ENCODE measurements at places on chromosomes 4 and X.

DNA sequence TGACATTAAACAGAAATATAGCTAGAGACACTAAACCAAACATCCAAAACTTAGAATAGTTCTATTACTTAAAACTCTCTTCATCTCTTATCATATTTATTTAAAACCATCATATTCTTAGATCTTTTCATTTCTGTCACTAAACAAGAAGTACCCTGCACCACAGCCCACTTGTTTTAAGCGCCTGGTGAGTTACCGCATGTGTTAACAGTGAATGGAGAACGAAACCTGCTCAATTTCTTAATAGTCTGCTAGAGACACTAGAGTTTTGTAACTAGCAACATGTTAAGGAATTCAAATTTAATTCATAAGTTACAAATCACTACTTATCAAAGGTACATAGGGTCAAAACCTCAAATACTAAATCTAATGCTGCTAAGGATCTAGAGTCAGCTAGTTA lies 111.5 kb downstream of the FBXW7 start:
- H3K27ac ChIP-seq = no peak overlapping the region
- H3K27me3 ChIP-seq = no peaks in the 10 kb centered on the region
- no peaks in the 10 kb centered on the region for H3K4me1 ChIP-seq
- no peak overlapping the region for H3K4me3 ChIP-seq
- DNase-seq = no peak

DNA sequence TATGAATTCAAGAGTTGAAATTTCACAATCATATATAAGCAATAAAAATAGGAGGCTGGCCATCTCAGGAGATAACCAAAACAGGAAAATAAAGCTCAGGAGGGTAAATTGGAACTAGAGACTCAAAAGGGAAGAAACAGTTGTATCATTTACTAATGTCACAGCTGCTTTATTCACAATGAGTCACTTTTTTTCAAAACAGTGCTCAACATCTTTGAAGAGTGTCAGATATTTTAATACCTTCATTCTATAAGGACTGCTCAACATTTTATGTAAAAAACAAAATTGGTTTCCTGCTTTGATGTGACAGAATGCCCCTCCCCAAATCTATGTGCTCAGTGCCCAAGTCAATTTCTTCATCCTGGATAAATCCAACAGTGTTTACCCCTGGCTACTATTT lies 97.7 kb downstream of the DDX60 start:
- H3K27ac ChIP-seq = no peak overlapping the region
- H3K27me3 ChIP-seq = no peaks in the 10 kb centered on the region
- DNase-seq = no peak
- no peaks in the 10 kb centered on the region for H3K36me3 ChIP-seq
- H3K4me1 ChIP-seq = no peaks in the 10 kb centered on the region
- H3K4me3 ChIP-seq = no peak overlapping the region

- no peaks in the 10 kb centered on the region for H3K36me3 ChIP-seq
- H3K4me1 ChIP-seq = no peaks in the 10 kb centered on the region
- no peak overlapping the region for H3K4me3 ChIP-seq
- no peaks in the 10 kb centered on the region for H3K27me3 ChIP-seq
- DNase-seq = no peak
- no peak overlapping the region for H3K27ac ChIP-seq
Observed at GRCh38 chr4:124749421-124749820, 36.9 kb upstream of the ANKRD50 start.

- no peak overlapping the region for H3K4me3 ChIP-seq
- DNase-seq = no peak
- peak overlapping the region; percentile 59 for H3K27ac ChIP-seq
- H3K4me1 ChIP-seq = no peaks in the 10 kb centered on the region
- no peaks in the 10 kb centered on the region for H3K36me3 ChIP-seq
- no peaks in the 10 kb centered on the region for H3K27me3 ChIP-seq
Observed at GRCh38 chrX:133402042-133402453, 13.2 kb downstream of the GPC4 start.

GRCh38 chrX:54530357-54530900 lies 410 bp downstream of the GNL3L start:
- peak overlapping the region; percentile 54 for H3K4me3 ChIP-seq
- H3K27ac ChIP-seq = peak overlapping the region; percentile 73
- no peaks in the 10 kb centered on the region for H3K27me3 ChIP-seq
- DNase-seq = no peak
- H3K4me1 ChIP-seq = no peaks in the 10 kb centered on the region
- H3K36me3 ChIP-seq = no peaks in the 10 kb centered on the region

GRCh38 chr4:130648570-130648969 lies 1552.6 kb downstream of the C4orf33 start:
- H3K27me3 ChIP-seq = no peaks in the 10 kb centered on the region
- no peaks in the 10 kb centered on the region for H3K4me1 ChIP-seq
- no peak overlapping the region for H3K27ac ChIP-seq
- no peak overlapping the region for H3K4me3 ChIP-seq

DNA sequence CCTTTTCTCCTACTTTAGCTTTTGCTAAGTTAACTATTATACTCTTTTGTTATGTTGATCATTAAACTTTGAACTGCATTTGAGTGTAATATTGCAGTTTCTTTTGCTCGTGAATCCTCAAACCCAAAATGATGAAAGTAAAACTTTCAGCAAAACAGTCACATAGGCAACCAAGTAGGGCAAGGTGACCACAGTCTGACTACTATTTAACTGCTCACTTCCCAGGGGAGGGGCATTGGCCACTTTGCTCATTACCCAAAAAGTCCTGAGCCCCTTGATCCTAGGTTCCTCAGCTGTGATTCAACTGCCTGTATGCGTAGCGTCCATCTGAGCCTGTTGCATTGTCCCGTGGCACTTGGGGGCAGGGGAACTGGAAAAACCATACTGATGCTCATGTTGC lies 17.0 kb downstream of the RBMX2 start:
- no peak for DNase-seq
- no peak overlapping the region for H3K27ac ChIP-seq
- H3K36me3 ChIP-seq = no peaks in the 10 kb centered on the region
- H3K4me1 ChIP-seq = no peaks in the 10 kb centered on the region
- no peaks in the 10 kb centered on the region for H3K27me3 ChIP-seq

DNA sequence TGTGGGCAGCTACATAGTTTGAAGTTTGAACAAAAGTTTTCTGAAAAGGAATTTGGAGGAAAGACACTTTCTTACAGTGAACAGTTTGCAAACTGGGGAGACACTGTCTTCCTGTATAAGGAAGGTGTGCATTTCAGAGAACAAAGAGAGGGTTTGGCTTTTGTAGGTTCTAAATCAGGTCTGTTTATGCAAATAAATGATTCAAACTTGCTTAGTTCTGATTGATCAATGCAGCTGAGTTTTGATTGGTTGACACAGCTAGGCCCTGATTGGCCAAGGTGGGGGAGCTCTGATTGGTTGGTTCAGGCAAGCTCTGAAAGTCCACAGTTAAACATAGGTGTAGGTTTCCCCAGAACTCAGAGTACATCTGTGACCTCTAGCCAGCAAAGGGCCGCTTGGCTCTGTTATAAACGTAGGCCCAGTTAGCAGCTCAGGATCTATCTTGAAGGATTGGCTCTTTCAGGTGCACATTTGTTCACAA lies 63.0 kb upstream of the ENPP6 start:
- no peaks in the 10 kb centered on the region for H3K27me3 ChIP-seq
- no peak overlapping the region for H3K4me3 ChIP-seq

DNA sequence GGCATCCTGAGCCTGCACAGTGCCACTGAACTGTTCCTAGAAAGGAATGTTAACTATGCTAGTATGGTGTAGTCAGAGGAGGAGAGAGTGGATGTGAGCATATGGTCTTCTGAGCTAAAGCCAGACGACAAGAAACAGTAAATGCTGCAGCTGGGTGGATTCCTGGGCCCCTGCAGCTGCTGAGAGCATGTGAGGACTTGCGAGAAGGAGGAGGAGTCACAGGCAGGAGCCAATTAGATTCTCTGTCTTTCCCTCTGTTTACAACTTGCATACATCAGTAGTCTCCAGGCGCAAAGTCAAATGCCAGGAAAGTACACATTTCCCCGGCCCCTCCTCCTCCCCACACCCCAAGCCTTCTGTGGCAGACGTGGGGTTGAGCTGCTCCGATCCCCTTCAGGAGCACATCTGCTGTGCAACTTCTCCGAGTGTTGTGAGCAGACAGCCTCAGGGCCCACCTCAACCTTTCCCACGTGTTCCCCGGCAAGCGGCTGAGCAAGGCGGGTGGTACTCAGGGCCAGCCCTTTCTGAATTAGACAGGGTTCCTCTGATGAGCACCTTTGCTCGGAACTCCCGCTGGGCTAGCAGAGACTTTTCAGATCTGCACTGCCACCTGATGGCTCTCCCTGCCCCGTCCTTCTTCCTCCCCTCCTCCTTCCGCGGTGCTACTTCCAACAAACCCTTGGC lies 108.7 kb upstream of the ATP6AP2 start:
- no peaks in the 10 kb centered on the region for H3K36me3 ChIP-seq
- H3K27ac ChIP-seq = peak overlapping the region; percentile 15
- no peaks in the 10 kb centered on the region for H3K4me1 ChIP-seq
- DNase-seq = peak; percentile 26
- H3K4me3 ChIP-seq = no peak overlapping the region

GRCh38 chr4:11615601-11616000 lies 186.9 kb upstream of the HS3ST1 start:
- no peak for DNase-seq
- H3K27me3 ChIP-seq = no peaks in the 10 kb centered on the region
- H3K4me1 ChIP-seq = no peaks in the 10 kb centered on the region
- H3K27ac ChIP-seq = no peak overlapping the region
- H3K4me3 ChIP-seq = no peak overlapping the region

- H3K36me3 ChIP-seq = no peaks in the 10 kb centered on the region
- no peaks in the 10 kb centered on the region for H3K4me1 ChIP-seq
- DNase-seq = no peak
- no peak overlapping the region for H3K27ac ChIP-seq
- H3K27me3 ChIP-seq = no peaks in the 10 kb centered on the region
- no peak overlapping the region for H3K4me3 ChIP-seq
Observed at GRCh38 chrX:40446921-40447320, 133.8 kb upstream of the ATP6AP2 start.

- no peaks in the 10 kb centered on the region for H3K36me3 ChIP-seq
- H3K4me3 ChIP-seq = no peak overlapping the region
- no peaks in the 10 kb centered on the region for H3K27me3 ChIP-seq
- no peaks in the 10 kb centered on the region for H3K4me1 ChIP-seq
- no peak for DNase-seq
- H3K27ac ChIP-seq = no peak overlapping the region
Observed at GRCh38 chr4:1033840-1034551, 22.6 kb downstream of the FGFRL1 start.

DNA sequence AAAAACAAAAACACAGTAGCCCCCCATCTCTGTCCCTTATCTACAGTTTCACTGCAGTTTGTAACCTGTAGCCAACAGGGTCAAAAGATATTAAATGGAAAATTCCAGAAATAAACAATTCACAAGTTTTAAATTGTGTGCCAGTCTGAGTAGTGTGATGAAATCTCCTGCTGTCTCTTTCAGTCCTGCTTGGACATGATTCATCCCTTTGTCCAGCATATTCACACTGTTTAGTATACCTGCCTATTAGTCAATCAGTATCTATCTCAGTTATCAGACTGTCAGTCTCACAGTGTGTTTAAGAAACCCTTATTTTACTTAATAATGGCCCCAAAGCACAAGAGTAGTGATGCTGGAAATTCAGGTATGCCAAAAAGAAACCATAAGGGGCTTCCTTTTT lies 21.9 kb downstream of the CNOT6L start:
- DNase-seq = no peak
- H3K4me3 ChIP-seq = no peak overlapping the region
- H3K36me3 ChIP-seq = no peaks in the 10 kb centered on the region

- no peaks in the 10 kb centered on the region for H3K4me1 ChIP-seq
- no peak for DNase-seq
- no peak overlapping the region for H3K4me3 ChIP-seq
- no peaks in the 10 kb centered on the region for H3K36me3 ChIP-seq
Observed at GRCh38 chrX:23626651-23627050, 40.6 kb upstream of the PRDX4 start.

GRCh38 chrX:40199704-40200103 lies 101.9 kb upstream of the BCOR start:
- H3K4me1 ChIP-seq = no peaks in the 10 kb centered on the region
- no peak overlapping the region for H3K4me3 ChIP-seq
- no peak for DNase-seq
- no peaks in the 10 kb centered on the region for H3K27me3 ChIP-seq

DNA sequence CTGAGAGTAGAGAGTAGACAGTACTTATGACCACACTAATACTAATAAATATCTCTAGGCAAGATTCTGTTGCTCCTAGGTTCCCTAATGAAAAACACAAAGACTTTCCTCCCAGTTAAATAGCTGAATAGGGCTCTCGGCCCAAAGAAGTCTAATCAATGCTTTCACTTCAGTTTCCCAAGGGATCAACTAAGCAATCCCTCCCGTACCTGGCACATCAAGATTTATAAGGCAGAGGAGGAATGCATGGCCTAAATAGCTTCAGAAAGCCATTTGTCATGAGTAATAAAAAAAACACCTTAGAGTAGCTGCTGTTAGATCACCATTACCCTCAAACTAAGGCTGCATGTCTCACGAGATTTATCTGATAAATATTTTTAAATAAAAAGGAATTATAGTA lies 56.8 kb upstream of the EXOC1L start:
- no peak overlapping the region for H3K4me3 ChIP-seq
- no peak for DNase-seq
- no peaks in the 10 kb centered on the region for H3K36me3 ChIP-seq

DNA sequence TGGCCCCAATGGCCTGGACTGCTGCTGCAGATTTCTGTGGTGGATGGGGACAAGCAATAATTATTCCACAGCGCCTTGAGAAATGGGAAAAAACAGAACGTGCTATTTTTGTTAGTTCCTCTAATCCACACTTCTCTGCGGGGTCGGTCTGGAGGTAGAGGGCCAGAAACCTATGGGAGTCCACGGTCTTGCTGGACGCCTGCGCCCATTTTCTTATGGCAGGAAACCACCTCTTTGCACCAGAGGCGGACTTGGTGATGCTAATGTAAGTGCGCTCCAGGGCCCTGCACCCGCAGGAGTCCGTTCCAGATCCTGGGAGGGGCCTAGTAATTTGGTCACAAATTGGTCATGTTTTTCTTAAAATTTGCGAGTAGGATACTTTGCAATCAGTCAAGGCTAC lies 25.9 kb upstream of the CLDN24 start:
- H3K27ac ChIP-seq = no peak overlapping the region
- no peaks in the 10 kb centered on the region for H3K4me1 ChIP-seq
- H3K36me3 ChIP-seq = no peaks in the 10 kb centered on the region
- no peak for DNase-seq
- no peak overlapping the region for H3K4me3 ChIP-seq
- H3K27me3 ChIP-seq = no peaks in the 10 kb centered on the region

DNA sequence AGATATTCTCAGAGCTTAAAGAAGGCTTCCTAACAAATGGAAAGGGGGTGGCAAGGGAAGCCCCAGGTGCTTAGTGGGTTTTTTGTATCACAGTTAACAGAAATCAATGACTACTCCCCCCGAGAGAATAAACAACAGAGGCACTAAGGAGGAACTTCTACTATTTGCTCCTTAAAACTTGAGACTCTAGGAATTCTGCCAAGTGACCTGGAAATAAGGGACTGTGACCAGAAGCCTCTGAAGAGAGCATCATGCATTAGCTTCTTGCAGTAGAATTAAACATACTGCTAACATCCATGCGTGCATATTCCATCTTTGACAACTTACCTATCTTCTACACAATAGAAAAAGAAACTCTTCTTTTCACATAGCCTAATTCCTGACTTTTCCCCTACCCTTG lies 86.8 kb downstream of the CAMK2D start:
- H3K4me3 ChIP-seq = no peak overlapping the region
- DNase-seq = no peak
- no peaks in the 10 kb centered on the region for H3K27me3 ChIP-seq
- no peak overlapping the region for H3K27ac ChIP-seq

- no peak for DNase-seq
- no peak overlapping the region for H3K4me3 ChIP-seq
- H3K27me3 ChIP-seq = no peaks in the 10 kb centered on the region
- H3K36me3 ChIP-seq = no peaks in the 10 kb centered on the region
- H3K27ac ChIP-seq = no peak overlapping the region
- no peaks in the 10 kb centered on the region for H3K4me1 ChIP-seq
Observed at GRCh38 chrX:111609206-111609605, 71.8 kb upstream of the ALG13 start.
